Aorta (tissue), 5 donors: ENCODE measurements at places on chromosomes 3 and 15. TPM values are rescaled to one million over a fixed set of nuclear protein-coding genes. Genes with fewer than 3 reads are reported as not detected.

Gene SEMA7A
- 2.3 TPM for total RNA-seq

Gene LRRC34
- 5.9 TPM for total RNA-seq

Gene CRTC3
- 60.8 TPM for total RNA-seq

Gene ST3GAL6
- total RNA-seq, result 21.1 TPM

Gene FAM98B
- total RNA-seq, result 33.4 TPM

DNA sequence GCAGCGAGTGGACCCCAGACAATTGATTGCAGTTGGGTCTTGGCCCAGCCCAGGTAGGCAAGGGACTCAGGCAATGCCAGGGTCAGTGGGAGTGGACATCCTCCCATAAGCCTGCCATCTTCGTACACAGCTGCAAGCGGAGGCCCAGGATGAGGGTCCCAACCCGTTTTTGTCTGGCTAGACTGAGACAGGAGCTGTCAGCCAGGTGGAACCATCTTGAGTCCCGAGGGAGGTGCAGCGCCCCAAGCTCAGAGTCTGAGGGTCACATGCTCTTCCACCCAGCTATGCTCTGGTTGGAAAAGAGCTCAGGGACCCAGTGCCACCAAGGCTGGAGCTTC lies 22.6 kb upstream of the IP6K2 start:
- no peak for DNase-seq

- no peak for DNase-seq
Observed at GRCh38 chr3:73637042-73637441, 12.3 kb upstream of the PDZRN3 start.

- DNase-seq, result no peak
Observed at GRCh38 chr3:95334461-95334860, 1271.6 kb downstream of the NSUN3 start.

GRCh38 chr3:13705051-13705450 lies 156.1 kb downstream of the FBLN2 start:
- DNase-seq, result peak; percentile 17

DNA sequence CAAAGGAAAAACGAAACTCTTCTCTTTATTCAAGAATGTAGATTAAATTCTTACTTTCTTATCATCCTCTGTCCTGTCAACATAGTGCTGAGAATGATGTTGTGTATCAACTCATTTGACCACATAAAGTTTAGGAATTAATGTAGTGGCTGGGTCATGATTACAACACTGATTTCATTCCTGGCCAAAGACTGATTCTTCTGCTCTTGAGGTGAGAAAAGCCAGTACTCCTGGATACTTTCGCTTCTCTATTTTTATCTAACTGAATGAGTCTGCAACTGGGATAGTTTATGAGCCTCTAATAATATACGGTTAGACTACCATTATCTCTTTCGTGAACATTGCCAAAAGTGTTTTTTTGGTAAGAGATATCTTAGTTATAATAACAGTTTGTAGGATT lies 173.0 kb downstream of the LPP start:
- no peak for DNase-seq

DNA sequence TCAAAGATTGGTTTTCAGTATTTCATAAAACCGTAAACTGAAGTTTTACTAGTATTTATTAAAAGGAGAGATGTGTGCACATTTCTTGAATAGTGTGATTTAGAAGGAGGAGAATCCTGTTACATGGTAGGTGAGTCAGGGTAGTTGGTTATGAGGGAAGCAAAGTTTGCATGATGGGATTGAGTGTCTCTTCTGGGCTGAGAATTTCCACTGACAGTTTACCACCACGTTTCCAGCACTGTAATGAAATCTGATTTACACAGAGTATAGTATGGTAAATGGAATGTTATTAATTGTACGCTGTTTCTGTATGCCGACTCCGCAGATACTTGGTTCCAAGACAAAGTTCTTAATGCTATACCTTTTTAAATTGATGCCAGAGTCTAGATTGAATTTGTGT lies 1.6 kb downstream of the NECTIN3 start:
- no peak for DNase-seq

DNA sequence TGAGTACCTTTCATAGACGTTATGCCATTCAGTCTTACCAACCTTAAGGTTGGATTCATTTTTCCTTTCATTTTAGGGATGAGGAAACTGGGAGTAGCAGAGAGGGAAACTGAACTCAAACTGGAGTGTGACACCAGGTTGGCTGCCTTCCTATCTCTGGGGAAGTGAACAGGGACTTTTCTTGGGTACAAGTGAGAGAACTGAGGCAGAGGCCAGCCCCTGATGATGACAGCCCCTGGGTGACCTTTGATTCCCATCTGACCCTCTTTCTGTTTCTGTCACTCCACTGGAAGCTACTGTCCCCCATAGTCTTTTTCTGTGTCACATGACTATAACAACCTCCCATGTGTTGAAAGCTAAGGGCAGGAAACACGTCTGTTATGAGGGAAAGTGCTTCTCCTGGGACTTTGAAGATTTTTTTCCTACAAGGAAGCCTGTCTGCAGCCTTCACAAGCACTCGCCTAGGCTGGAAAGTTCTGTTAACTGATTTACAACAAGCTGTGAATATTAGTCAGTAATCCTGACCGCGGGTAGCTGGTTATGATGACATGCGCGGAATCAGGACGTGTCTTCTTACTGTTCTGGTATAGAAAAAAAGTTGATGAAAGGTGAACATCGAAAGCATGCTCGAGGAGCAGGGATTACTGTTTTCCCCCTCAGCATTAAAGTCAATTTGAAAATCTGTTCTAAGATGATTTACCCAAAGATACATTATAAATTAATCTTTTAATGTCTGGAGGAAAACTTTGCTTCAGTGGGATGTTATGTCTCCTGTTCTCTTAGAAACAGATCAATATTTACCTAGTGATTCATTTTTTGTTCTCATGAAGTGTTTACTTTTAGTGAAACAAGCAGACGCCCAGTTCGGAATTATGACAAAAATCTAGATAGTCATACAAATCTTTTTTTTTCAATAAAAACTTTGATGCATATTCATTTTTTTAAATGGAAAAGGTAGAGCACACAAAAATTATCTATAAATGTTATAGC lies 31.5 kb downstream of the ABHD2 start:
- DNase-seq, result no peak

DNA sequence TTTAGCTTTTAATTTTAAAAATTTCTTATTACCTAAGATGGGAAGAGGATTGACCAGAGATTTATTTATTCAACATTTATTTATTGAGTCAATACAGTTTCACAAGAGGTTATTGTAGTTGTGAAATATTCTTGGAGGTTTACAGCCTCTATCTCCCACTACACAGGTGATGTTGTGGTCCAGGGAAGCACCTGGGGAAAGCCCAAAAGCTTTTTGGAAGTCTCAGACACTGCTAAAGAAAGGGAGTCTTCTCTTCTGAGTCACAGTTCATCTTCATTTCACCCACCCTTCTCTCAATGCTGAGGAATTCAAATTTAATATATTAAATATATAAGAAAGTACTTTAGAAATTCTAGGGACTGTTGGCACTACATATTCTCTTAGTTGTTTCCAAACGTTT lies 41.8 kb downstream of the SERPINI1 start:
- no peak for DNase-seq

DNA sequence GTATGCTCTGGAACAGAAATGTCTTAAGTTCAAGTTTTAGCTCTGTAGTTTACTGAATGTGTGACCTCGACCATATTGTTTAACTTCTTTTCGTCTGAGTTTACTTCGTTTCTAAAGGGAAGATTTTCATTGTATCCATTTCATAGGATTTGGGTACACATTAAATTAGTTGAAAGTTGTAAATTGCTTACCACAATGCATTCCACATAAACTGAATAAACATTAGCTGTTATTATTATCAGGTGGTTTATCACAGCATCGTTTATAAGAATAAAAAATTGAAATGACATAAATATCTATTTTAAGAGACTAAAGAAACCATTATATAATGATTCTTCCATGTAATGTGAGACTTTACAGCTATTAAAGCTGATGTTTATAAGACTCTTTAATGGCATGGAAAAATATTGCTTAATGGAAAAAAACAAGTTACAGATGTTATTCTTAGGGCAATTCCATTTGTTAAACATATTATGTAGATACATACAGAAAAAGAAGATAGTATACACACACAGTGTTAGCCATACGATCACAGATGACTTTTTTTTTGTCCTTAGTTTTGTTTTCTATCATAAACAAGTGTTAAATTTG lies 342.3 kb upstream of the SGO1 start:
- no peak for DNase-seq

DNA sequence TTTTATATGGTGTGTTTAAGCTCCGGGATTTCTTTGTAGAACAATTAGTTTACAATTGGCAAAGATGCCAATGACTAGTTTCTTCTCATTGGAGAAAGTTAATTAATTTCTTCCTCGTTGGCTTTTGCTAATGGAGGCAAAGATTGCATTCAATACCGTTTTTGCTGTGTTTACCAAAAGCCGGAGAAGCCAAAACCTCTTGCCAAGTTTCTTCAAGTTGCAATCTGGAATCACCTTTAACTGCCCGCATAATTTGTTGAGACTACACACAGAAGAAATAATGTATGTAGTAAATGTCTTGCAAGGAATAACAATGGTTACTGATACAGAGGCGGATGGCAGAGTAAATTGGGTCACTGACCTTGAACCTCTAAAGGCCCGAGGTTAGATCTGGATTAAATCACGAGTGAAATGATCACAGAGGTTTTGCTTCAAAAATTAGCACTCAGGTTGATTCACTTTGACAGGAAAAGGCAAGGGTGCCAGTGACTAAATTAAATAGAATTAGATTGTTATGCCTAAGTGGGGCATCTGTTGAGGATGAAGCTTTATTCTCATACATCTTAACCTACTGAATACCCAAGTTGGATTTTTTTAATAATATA lies 732.1 kb upstream of the NR2F2 start:
- DNase-seq, result no peak

DNA sequence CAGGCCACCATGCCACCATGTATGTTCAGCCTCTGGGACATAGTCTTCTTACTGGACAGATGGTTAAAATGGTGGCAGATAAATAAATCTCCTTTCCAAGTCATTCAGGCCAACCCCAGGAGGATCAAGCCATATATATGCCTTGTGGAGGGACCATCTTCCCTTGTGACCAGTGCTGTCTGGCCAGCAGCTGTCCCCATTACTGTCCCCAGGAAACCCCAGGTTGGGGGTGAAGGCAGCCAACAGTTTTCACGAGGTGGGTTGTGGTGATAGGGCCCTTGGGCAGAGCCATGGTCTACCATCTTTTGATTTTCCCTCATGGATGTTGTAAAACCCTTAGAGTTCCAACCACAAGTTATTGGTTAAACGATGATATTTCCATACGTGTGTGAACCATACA lies 48.7 kb upstream of the PCSK6 start:
- DNase-seq, result no peak

GRCh38 chr15:48641416-48641815 lies 4.1 kb downstream of the FBN1 start:
- no peak for DNase-seq

DNA sequence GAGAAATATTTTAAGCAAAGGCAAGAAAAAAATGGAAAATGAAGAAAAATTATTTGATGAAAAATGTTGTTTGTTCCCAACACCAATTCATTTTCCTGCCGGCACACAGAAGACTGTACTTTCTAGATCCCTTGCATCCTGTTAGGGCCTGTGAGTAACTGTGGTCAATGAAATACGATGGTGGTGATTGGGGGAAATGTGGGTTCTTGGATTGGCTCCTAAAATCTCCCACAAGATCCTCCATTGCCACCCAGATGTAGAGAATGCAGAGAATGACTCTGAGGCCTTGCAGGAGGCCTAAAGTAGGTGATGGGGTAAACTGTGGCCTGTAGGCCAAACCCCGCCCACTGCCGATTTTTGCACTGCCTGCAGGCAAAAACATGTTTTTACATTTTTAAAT lies 46.3 kb upstream of the C3orf70 start:
- DNase-seq, result no peak
